Suppressor macrophage treated with lipopolysaccharide for 4 hours (primary cell): ENCODE measurements at places on chromosomes 16 and 17.
A peak's percentile ranks its signal among the peaks of the same experiment; 100 is the strongest.

GRCh38 chr17:80855948-80856862, 135.4 kb upstream of the CHMP6 start:
- DNase-seq = peak; percentile 97

- no peak for DNase-seq
Measured at GRCh38 chr16:159136-159849, 6.5 kb upstream of the HBM start.

DNA sequence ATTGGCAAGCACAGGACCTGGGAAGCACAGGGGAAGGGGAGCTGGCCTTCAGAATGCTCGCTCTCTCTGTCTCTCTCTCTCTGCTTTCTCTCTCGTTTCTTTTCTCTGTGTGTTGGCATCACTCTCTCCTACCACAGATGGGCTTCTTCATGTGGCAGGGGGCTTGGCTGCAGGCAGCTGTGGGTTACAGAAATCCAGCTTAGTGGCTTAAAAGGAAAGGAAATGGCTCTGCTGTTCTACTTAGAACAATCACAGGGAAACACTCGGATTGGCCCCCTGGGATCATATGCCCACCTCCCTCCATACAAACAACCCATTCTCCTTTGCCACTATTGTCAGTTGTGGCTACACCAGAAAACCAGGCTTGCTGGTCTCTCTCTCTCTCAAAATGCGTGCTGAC, 20.4 kb downstream of the TBX2 start:
- DNase-seq = no peak

- no peak for DNase-seq
Measured at GRCh38 chr16:80631581-80631980, 90.8 kb downstream of the DYNLRB2 start.

- DNase-seq = no peak
Measured at GRCh38 chr16:86255966-86256365, 254.4 kb upstream of the FOXF1 start.

- no peak for DNase-seq
Measured at GRCh38 chr17:67364847-67365737, 1.3 kb downstream of the PSMD12 start.

DNA sequence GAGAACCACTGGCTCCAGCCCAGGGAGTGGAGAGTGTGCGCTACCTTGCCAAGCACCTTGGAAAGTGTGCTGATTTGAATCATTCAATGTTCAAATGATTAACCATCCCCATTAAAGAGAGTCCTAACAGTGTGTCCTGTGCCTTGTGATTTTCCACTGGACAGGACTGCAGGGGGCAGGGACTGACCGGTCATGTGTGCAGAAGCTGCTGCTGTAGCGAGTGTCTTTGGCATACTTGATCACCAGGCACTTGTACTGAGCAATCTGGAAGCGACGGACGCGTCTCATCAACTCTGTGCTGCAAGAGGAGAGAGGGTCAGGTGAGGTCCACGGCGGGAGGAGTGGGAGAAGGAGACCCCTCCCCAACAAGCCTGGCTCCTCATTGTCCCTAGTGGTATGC, 2.0 kb downstream of the TK1 start:
- DNase-seq = no peak
